Activated CD4-positive, alpha-beta T cell treated with anti-CD3 and anti-CD28 coated beads for 24 hours (primary cell): ENCODE measurements at places on chromosomes 1 and 21.

DNA sequence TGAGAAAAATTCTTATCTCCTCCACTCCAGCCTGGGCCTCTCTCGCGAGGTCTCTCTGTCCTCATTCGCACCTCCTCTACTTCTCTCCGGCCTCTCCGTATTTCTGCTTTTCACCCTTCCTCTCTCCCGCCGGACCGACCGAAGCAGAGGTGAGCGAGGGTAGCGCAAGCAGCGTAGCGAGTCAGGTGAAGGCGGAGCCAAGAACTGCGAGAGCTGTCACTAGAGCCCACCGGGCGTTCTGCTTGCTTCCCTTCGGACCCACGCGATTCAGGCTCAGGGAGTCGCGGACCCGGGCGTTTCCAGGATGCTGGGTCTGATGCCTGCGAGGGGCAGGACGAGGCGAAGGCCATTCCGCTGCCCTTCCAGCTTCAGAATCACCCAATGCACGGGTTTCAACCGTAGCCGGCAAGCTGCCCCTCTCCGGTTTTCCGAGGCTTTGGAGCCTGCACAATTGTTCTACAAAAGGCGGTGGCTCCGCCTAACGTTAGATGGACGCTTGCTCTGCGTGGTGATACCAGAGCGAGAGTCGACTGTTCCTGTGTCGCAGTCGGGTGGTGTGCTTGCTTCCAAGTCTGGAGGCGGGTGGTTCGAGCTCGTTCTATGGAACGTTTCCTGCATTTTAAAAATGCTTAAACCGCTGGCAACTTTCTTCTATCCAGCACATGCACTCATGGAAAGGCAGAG, 310.2 kb downstream of the FAM72C start:
- DNase-seq = no peak

GRCh38 chr21:34862951-34863350, 186.2 kb downstream of the RUNX1 start:
- no peak for DNase-seq

DNA sequence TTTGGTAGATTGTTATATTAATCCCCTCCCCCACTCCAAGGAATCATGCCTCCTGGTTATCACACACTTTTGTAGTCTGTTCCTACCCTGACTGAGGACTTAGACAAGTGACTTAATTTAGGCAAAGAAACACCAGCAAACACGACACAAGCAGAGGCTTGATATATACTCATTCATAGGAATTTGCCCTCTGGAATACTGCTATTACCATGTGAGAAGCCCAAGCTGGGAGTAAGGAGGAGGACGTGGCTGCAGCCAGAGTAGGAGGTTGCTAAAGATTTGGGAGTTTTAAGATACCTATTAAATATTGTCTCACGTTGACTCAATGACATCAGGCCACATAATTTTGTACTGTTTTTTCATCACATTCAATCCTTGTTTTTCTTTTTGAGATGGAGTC, 100.2 kb downstream of the LRRC53 start:
- no peak for DNase-seq

DNA sequence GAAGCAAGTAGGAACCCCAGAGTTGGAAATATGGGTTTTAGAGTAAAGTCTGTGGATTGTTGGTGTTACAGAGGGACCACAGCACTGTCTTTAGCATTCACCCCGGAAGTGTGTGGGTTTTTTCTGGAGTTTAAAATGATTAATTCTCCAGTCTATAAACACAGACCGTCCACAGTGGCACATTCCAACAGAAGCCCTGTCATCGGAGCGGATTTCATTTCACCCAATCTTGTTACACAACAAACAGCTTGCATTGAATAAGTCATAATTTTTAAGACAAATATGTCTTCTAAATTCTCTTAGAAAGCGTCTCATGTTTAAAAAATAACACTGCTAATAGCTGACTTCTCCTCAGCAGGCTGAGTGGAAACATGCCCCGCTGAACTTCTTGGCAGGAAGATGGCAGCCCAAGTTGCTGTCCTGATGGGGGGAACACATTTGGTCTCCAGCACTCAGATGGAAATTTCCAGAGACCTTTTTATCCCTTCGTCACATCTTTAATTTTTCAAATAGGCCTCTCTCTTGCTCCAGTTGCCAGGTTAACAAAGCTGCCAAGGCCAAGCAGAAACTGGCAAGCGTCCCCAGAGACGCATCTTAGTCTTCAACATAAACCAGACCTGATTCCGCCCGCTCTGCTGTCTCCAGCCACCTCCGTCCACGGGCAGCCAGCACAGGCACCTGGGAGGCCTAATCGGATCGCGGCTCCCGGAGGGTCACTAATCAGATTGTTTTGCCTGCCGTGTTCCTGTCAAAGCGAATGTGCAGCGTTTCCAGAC, 28.8 kb upstream of the SLC19A1 start:
- no peak for DNase-seq

GRCh38 chr21:45069711-45070110, 4.7 kb upstream of the ADARB1 start:
- DNase-seq = no peak

- DNase-seq = no peak
Measured at GRCh38 chr1:217553949-217554509, 76.9 kb downstream of the GPATCH2 start.

GRCh38 chr1:66138613-66139012, 345.9 kb downstream of the PDE4B start:
- no peak for DNase-seq

DNA sequence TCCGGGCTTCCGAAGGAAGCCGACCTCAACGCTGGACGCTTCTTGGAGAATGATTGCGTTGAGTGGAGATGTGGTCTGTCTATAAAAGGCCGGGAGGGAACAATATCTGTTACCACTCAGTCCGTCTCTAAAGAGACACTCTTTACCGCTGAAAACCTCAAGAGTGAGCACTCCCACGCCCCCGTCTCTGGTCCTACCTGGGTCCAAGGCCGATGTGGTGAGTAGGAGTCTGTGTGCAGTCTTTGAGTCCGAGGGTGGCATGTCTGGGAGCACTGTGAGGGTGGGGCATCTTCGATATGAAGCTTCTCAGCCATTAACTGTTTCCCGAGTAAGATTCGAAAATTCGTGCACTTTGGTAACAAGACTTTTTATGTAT, 576 bp downstream of the ZFP69 start:
- no peak for DNase-seq

DNA sequence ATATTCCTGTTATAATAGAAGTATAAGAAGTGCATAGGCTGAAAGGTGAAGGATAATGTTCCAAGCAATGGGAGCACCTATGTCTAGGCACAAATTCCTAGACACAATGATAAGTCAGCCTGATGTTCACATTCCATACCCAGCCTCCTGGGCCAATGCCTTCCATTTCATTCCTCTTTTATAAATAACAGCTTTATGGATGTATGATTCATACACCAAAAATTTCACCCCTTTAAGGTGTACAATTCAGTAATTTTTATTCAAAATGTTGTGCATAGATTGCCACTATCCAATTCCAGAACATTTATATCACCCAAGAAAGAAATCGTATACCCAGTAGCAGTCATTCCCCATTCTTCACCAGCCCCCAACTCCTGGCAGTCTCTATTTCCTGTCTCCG, 118.8 kb downstream of the BRINP2 start:
- no peak for DNase-seq

- DNase-seq = no peak
Measured at GRCh38 chr1:90381598-90381997, 335.5 kb downstream of the BARHL2 start.

- no peak for DNase-seq
Measured at GRCh38 chr1:154752273-154753030, 117.6 kb downstream of the KCNN3 start.

DNA sequence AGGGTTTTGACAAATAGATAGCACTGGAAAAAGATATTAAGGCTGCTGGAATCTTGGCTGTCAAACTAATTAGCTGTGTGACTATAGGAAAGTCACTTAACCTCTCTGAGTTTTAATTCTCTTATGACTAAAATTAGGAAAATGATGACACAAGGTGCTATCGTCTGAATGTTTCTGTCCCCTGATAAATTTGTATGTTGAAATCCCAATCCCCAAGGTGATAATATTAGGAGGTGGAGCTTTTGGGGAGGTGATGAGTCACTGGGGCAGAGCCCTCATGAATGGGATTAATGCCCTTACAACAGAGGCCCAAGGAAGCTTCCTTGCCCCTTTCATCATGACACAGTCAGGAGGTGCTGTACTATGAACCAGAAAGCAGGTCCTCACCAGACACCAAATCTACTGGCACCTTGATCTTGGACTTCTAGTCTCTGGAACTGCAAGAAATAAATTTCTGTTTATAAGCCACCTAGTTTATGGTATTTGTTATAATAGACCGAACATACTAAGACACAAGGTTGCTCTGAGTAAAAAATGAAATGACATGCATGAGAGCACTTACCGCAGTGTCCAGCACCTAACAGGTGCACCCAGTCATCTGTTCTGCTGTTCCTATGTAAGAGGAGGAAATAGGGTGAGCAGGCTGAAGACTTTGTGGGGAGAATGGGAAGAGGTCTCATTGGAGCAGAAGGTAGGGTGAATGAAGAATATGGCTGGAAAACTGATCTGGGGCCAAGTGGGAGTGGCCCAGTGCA, 26.3 kb upstream of the DISP1 start:
- DNase-seq = no peak

GRCh38 chr1:30061292-30062220, 661.8 kb downstream of the MATN1 start:
- no peak for DNase-seq

DNA sequence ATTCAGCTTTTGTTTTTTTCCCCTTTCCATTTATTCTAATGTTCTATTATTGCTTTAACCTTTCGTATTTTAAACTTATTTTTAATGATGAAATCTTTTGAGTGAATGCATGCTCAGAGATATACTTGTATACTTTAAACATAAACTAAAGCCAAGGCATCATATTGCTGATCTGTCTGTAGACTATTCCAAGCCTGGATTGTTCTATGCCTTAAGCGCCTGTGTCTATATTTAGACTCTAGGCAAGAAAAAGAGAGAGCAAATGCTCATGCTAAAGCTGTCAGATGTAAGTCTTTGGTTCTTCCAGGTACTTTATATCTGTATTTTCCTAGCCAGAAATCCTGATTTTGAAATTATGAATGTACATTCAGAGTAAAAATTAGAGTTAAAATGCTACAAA, 14.4 kb downstream of the SH3GLB1 start:
- no peak for DNase-seq

GRCh38 chr1:35269201-35269988, 886 bp downstream of the ZMYM4 start:
- no peak for DNase-seq

GRCh38 chr1:226586650-226587422, 38.3 kb downstream of the STUM start:
- DNase-seq = no peak

- DNase-seq = no peak
Measured at GRCh38 chr1:78292361-78292760, 198.4 kb upstream of the PTGFR start.

DNA sequence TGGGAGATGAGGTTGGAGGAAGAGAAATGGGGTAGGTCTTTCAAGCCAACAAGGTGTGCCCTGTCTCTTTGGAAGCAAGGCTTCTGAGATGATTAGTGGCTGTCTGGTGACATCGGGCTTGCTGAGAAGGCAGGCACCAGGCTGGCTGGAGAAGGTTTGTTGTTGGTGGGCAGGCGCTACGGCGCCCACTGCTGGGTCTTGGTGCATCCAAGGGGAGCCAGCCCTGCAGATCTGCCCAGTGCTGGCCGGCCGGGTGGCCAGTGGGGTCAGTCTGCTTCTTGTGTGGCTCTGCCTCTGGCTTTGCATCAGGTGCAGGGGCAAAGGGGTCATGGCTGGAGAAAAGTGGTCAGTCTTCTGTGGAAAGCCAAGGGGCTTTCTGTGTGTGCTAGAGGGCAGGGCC, 126.2 kb downstream of the TLR5 start:
- no peak for DNase-seq

GRCh38 chr1:115068826-115069585, 20.3 kb downstream of the TSPAN2 start:
- DNase-seq = no peak

- no peak for DNase-seq
Measured at GRCh38 chr1:229221106-229222019, 49.5 kb upstream of the RAB4A start.

- no peak for DNase-seq
Measured at GRCh38 chr1:184577319-184577718, 177.3 kb downstream of the EDEM3 start.

GRCh38 chr1:207901041-207901653, 9.8 kb downstream of the CD34 start:
- DNase-seq = no peak

DNA sequence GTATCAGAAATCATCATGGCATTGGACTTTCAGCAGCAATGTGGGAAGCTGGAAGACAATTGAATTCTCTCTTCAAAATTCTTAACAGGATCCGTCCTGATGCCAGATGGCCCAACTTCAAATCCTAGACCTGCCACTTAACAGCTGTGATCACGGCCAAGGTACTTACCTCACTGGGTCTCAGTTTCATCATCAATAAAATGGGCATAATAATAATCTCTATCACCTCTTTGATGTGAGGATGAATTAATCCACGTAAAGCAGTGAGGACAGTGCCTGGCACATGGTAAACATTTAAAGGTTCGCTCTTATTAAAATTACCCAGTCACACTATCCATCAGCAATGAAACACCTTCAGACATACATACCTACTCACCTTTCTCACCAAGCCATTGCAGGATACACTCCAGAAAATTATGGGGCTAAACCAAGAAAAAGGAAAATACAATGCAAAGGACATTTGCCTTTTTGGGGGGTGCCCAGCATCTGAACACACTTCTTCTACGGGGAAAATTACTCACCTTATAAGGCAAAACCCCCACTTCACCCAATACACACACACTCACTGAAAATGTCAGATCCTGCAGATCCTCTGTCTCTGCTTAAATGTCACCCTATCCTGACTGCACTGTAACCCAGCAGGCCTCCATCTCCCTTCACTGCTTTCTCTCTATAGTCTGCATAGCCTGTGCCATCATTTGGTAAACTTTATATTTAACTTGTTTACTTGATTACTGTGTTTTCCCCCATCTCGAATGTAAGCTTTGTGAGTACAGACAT, 21.7 kb downstream of the GLIS1 start:
- DNase-seq = no peak

DNA sequence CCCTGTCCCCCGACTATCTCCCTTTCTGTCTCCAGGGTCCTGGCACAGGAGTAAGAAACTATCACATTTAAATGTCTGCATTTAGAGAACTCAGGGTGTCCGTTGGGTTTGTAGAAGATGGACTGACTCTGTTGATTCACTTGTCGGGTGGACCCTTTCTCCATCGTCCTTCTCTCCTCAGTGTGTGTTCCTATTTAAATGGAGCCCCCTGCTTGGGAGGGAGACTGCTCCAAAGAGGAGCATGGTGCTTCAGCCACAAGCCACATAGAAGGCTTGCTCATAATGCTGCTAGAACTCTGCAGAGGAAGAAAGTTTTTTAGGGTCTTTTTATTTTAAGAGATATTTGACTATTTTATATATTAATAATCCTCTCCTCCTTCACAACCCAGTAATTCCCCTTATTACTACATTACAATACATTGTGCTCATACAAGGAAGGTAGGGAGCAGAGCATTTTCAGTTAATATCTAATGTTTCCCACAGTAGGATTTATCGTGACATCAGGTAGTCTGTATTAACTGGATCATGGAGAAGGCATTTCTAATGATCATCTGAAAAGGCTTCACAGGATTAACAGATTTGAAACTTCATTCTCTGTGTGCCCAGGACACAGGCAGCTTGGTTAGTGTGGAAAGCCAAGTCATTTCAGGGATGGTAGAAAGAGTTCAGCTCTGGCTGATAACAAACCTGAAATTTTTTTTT, 13.8 kb downstream of the FGGY start:
- no peak for DNase-seq

- DNase-seq = no peak
Measured at GRCh38 chr1:40305451-40305850, 11.6 kb downstream of the COL9A2 start.
